Stimulated activated CD8-positive, alpha-beta memory T cell treated with anti-CD3 and anti-CD28 coated beads, Interleukin-2, amount 100 ng/mL, for 1 hour (primary cell): ENCODE measurements at places on chromosomes 3 and 15.

GRCh38 chr3:45756055-45756454 is 40.3 kb downstream of the SLC6A20 start:
- no peak for DNase-seq

- no peak for DNase-seq
These were observed 136.8 kb downstream of the TPRG1 start for GRCh38 chr3:189308608-189309007.

DNA sequence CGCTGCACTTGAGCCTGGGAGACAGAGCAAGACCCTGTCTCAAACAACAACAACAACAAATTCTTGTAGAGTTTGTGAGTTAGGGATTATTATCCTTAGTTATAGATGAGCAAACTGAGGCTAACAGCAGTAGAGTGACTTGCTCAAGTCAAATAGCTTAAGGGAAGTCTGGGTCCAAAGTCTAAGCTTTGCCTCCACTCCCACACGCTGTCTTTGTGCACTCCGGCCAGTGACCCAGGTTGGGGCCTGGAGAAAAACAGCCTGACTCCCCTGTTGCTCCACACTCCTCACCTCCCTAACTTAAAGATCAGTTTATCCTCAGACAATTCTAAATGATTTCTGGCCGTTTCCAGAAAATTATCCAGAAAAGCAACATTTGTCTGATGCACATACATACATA is 9.2 kb upstream of the SIN3A start:
- no peak for DNase-seq

DNA sequence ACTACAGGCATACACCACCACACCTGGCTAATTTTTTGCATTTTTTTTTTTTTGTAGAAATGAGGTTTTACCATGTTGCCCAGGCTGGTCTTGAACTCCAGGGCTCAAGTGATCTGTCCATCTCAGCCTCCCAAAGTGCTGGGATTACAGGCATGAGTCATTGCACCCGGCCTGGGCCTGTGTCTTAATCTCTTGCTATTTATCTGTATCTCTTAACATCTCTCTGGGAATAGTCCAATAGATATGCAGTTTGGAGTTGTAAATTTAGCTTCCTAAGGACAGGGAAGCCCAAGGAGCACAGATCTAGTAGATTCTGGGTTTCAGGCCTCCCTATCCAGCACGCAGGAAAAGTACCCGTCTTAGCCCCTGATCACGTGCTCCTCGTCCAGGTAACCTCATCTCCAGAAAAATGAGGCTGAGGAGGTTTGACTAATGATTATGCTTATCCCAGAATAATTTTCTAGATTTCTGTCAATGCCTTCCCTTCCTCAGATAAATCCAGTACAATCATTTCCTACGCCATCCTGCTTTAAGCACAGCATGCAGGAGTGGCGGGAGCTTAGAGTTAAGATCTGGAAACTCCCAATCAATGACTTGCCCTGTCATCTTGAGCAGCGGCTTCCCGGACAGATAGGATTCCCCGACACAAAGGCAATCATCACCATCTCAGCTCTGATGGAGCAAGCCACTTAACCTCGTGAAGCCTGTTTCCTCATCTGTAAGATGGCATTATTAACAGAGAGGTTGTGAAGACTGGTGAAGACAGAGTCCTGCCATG is 12.3 kb upstream of the CTDSPL start:
- DNase-seq: no peak

DNA sequence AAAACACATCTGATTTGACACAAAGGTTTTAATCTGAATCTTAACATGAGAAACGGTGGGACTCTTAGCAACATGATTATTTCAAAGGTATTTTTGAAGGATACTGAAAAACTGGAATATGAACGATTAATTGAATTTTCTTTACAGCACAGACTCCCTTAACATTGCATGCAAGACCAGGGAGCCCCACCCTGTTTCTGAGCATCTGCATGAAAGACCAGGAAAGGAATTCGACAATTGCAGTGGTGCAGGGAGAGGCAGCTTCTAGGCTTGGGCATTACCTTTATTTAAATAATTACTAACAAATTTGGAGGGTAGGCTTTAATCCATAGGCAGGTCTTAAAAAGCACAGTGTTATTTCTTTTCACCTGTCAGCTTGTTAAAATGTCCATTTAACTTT is 240.6 kb upstream of the TOPAZ1 start:
- DNase-seq: no peak

GRCh38 chr3:47193871-47194859 is 30.3 kb upstream of the SETD2 start:
- no peak for DNase-seq
